ENCODE measurements at places on chromosomes 3 and 15.
A peak's percentile ranks its signal among the peaks of the same experiment; 100 is the strongest.

DNA sequence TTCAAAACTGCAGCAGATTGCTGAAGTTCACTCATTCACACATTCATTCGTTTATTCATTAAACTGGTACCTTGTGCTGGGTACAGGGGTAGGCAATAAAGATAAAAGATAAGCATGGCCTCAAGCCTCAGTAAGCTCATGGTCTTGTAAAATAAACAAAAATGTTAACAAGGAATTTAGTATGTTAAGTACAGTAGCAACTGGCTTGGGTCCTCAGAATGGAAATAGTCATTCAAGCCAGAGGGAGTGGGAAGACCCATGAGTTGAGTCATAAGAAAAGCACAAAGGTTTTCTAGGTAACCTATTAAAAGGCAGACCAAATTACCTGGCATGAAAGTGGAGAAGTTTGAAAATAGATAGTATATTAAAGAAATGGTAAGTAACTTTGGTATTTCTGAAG is 163.3 kb downstream of the CDIN1 start:
- DNase-seq, result no peak

DNA sequence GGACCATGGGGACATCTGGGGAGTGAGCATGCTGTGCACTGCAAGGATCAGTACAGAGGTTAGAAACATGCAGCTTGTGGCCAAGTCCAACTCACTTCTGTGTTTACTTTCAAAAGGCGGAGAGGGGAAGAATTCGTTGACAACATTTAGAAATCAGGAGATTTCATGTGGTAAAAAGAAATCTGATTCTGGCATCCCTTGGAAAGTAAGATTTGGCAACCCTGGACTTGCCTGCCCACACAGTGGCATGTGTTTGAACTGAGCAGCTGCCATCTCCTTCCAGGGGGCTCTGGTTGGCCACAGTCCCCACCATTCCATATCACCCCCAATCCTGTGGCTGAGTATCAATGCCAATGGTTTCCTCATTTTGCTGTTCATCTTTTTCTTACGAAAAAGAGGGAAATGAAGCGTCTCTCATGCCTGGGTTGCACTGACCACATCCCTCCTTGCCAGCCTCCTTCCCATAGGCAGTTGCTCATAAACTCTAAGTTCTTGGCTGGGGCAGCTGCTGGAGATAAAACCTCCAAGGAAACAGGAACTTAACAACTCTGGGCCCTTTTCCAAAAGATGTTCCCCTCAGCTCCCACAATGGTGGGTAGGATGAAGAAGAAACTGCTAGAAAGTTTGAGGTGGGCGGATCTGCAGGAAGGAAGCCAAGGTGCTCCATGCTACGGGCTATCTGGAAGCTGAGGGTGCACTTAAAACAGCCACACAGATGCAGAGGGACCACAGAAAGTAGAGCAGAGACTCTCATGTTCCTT is 29.2 kb downstream of the SLC6A11 start:
- DNase-seq, result no peak

GRCh38 chr3:159144472-159144871 is 342.6 kb downstream of the MFSD1 start:
- DNase-seq, result no peak

GRCh38 chr3:183018421-183019192 is 38.3 kb upstream of the DCUN1D1 start:
- no peak for DNase-seq

DNA sequence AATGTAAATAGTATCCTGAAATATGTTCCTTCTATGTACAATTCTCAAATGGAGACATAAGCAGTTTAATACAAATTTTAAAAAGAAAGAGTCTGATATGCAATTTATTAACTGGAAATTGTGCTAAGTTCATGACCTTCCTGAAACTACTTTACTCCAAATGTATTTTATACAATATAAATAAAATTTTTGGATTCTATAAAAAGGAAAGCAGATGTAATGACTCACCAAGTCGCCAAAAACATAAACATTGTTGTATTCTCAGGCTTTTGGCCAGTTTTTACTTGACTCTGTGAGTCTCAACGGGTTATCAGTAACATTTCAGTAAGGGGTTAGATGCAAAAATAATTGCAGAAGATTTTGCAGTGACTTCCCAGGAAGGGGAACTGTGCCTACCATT is 948.2 kb downstream of the EPHA3 start:
- no peak for DNase-seq

DNA sequence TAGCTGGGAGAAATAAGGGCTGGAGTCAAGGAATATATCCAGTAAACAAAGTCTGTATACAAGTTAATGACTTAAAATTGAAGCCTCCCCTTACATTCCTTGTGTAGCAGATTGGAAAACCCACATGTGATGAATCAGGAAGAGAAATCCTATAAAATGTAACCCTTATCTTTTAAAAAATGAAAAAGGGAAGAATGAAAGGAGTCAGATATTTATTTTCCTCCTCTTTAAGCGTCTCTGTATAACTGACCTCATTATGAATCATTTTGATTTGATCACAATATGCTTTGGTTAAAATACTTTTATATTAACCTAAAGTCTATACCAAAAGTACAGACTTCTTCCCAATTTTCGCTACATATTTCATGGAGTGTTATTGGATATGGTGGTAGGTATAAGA is 316.3 kb upstream of the STAC start:
- no peak for DNase-seq

DNA sequence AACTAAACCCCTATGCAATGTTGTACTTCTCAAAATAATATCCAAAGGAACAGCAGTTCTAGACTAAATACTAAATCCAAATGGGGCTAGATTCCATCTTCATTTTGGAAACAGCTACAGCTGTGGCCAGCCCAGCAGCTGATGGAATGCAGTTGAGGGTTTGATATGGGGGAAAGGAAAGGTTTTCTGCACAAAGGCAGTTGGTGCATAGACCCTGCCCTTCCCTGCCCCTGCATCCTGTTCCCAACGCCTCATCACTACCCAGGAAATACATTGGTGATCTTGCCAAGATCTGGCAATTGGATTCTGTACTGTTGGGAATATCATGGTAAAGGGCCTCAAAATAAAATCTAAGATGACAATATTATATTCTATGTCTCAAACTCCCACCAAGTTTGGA is 43.9 kb downstream of the DTWD1 start:
- no peak for DNase-seq

GRCh38 chr15:69990566-69991421 is 106.9 kb downstream of the TLE3 start:
- DNase-seq, result no peak

DNA sequence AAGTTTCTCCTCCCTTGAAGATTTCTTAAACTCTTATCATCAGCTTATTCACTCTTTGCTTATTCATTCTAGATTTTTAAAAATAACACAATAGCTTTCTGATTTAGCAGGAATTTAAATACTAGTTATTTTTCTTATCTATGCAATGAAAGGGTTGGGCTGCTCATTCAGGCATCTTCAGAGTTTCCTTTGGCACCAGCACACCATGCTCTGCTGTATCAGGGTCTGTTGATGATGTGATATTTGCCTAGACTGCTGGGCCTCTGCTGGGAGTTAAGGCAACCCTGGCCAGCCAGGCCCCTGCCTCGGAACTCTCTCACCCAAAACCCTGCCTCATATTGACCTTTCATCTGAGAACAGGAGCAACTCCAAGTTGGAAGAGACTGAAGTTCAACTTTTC is 35.0 kb downstream of the DRD3 start:
- no peak for DNase-seq

GRCh38 chr3:33663042-33663441 is 55.0 kb downstream of the CLASP2 start:
- no peak for DNase-seq

- DNase-seq, result no peak
These were observed 639 bp downstream of the SPICE1 start for GRCh38 chr3:113514265-113514769.

DNA sequence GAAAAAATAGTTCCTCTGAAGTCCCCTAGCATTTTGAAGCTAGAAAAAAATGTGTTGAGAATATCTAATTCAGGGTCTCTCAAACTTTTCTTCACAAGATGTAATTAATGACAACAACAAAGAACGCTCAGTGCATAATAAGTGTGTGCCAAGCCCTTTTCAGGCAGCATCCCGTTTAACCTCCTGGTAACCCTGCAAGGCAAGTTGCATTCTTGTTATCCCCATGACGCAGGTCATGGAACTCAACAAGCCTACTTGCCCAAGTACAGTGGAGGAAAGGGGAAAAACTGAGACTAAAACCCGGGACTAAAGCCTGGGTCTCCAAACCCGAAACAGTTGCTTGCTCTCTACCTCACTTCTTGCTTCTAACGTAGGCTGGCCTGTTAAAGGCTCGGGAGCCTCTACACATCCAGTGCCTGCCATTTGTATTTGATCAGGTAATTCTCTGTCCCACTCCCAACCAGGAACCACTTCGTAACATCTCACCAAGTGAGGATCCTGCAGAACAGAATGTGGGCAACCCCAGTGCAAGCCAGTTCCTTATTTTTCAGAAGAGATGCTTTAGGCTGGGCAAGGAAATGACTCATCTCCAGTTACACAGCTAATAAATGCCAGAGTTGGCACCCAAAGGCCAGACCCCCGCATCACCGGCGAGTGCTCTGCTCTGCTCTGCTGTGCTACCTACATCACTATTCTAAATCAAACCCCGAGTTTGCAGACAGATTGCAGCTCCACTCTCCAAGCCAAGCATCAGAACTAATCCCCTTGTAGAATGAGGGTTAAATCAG is 28.3 kb downstream of the LMCD1 start:
- DNase-seq, result no peak

DNA sequence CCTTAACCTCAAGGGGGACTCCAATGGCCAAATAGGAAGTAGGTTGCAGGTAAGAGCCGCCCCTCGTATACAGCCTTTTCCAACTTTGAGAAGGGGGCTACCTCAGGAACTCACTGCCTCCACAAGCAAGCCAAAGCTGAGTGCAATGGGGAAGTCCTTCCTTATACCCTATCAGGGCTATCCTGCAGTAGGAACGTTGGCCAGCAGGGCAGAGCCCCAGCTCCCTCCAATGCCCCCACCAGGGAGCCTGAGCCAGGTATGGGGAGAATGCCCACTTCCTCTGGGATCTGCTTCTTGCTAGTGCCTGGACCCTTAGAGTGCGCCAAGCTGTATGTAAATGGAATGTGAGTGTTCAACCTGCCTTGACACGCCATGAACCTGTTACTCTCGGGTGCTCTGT is 16.3 kb downstream of the CACNA2D2 start:
- DNase-seq, result no peak

DNA sequence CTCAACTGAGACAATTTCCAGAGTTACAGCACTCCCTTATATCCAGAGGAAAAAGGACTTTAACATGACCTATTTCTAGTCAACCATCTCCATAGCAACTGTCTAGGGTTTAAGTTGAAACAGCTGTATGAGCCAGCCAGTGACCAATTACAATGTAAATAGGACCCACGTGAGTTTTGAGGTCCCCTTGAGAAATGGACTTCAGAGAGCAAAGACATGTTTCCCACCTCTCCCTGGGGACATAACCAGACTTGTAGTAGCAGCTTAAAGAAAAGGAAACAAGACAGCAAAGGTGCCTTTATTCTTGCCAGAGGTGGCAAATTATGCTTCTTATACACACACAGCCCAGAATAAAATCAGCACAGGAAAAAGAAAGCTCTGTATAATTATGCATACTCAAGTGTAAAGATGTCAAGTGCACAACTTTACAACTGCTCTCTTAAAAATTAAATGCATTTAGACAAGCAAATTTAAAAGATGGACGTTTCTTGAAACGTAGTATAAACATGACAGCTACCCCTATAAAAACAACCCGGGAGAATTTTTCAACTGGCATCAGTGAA is 40.2 kb downstream of the SUMF1 start:
- DNase-seq, result no peak

GRCh38 chr3:34407281-34407680 is 608.9 kb downstream of the PDCD6IP start:
- DNase-seq, result no peak

DNA sequence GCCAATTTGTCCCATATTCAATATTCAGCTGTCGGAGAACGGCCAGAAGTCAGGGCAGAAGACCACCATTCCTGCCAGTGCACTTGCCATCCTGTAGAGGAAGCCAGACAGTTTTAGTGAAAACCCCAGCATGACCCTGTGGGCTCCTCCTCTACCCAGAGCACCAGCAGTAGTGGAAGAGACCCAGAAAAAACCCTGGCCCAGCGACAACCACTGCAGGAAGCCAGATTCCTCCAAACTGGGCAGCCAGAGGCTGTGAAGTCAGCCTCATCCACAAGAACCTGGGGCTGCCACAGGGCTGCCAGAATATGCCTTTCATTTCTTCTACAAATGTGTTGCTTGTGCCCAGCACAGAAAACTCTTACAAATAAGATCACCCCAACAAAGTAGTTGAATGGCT is 67.3 kb downstream of the HMCES start:
- peak; percentile 54 for DNase-seq

- no peak for DNase-seq
These were observed 44.4 kb downstream of the LSM3 start for GRCh38 chr3:14222900-14223594.

- DNase-seq, result peak; percentile 40
These were observed 34.1 kb upstream of the HACD2 start for GRCh38 chr3:123618768-123619484.

GRCh38 chr3:45564172-45564571 is 30.4 kb upstream of the LIMD1 start:
- no peak for DNase-seq
